ENCODE measurements at places on chromosomes 2 and 18.

DNA sequence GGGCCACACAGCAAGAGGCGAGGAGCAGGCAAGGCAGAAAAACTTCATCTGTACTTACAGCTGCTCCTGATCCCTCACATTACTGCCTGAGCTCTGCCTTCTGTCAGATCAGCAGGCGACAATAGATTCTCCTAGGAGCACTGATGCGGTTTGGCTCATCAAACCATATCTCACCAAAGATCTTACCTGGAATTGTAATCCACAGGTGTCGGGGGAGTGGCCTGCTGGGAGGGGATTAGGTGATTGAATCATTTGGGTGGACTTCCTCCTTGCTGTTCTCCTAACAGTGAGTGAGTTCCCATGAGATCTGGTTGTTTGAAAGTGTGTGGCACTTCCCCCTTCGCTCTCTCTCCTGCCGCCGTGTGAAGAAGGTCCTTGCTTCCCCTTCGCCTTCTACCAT lies 647.3 kb downstream of the SOCS6 start:
- DNase-seq = no peak

DNA sequence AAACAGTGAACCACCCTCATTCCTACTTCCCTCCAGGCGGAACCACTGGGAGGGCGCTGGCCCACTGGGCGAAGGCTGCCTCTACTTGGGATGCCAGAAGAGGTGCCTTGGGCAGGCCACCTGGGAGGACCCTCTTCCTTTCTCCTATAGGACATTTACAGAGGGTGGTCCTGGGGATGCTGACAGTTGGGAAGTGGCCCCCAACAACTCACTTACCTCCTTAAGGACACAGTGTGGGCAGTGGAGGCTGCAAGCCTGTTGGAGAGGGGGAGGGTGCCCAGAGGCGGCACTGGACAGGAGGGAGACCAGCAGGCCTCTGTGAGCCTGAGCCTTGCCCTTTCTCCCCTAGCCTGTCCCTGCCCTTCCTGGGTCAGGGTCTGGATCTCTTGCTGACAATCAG lies 346.4 kb upstream of the HS6ST1 start:
- DNase-seq = no peak

DNA sequence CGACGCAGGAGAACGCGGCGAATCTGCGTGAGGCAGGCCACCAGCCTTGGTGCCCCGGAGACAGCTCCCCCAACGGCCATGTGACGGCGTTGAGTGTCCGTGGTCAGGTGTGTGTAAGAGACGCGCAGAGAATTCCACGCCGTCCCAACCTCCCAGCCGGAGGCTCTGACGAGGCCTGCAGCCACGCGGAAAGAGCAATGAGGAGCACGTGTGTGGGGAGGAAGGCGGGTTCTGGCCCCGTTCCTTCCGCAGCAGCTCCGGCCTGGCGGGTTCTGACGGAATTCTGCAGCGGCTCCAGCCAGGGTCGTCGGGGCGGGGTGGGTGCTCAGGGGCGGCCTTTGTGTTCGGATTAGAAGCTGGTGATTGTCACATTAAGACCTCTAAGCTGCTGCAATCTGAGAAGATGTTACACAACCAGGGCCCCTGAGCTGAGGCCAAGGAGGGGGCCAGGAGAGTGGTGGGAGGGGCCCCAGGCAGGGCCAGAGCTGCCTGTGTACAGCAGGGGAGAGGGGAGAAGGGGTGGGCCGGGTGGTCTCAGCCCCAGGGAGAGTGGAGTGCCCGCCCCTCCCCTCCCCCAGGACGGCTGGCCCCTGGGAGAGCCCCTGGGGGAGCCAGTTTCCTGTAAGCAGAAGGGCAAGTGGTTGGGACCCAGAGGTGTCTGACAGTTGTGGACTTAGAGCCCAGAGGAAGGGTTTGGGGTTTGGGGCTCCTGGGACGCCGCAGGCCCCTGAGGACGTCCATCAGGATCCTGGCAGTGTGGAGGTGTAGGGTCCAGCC lies 5.1 kb upstream of the GAL3ST2 start:
- peak; percentile 39 for DNase-seq

DNA sequence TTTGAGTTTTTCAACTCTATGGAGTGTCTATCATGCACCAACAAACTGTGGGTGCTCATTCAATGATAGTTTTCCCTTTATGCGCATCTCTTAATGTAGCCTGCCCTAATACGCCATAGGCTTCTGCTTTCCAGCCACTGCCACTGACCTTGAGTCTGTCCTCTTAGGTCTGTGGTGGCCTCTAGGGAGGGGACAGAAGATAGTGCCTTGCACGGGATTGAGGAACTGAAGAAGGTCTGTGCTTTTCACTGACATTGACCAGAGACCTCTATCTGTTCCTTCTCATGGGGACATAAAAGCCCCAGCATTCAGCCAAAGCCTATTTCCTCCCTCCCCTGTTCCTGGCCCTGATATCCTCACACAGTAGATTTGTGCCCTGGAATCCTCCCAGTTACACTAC lies 2.3 kb downstream of the GCKR start:
- DNase-seq = no peak

- DNase-seq = no peak
Observed at GRCh38 chr2:205708231-205708631, 25.9 kb downstream of the NRP2 start.

GRCh38 chr2:174493549-174494331 lies 6.9 kb upstream of the GPR155 start:
- DNase-seq = no peak

DNA sequence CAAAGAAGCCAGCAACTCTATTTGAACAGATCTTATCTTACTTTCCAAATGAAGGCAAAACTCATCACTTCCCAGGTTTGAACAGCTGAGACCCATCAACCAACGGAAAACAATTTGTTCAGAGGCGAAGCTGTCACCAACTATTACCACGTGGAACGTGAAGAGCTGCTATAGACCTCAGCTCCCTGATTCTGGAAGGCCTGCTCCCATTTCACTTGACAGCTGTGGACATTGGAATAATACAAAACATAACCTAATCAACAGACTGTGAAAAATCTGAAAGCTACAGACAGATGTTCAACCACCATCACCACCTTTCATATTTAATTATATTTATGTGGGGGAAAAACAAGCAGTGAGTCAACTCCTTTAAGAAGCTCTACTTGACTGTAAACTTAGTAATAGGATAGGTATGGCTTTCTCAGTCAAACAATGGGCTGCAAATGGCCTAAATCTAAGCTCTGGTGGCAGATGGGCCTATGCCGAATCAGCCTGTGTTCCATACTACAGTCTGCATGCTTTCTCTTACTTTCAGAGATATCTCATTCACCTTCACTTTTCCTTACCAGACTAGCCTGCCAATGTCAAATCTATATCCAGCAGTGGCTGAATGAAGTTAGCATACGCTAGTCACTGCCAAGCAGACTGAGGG lies 896.4 kb downstream of the TDRD15 start:
- DNase-seq = no peak

GRCh38 chr2:8677646-8678592 lies 3.9 kb upstream of the ID2 start:
- DNase-seq = peak; percentile 60

GRCh38 chr2:223782629-223783028 lies 54.8 kb downstream of the AP1S3 start:
- DNase-seq = no peak

DNA sequence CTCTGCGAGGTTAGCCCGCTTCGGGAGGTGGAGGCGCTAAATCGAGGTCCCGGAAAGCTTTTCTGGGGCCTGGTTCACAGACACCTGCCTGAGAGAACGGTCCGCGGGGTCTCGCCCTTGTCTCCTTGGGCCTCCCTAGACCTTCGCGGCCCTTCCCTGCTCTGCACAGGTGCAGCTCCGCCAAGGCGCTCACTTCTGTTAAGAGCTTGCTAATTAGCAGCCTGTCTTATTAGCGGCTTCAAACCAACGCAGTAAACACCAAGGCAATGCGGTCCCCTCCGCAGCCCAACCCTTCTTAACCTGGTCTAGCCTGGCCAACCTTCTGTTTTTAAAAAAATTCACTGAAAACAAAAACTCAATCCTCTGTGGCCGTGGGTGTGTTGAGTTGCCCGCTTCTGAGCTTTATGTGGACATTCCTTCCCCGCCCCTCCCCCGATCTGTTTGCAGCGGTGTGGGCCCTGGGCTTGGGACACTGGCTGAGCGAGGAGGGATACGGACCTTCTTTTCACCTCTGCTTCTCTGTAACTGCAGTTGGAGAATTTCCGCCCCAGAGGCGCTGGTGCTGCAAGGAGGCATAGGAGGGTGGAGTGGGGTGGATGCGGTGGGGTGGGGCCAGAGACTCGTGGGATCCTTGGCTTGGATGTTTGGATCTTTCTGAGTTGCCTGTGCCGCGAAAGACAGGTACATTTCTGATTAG lies 3.4 kb upstream of the HOXD4 start:
- DNase-seq = peak; percentile 27

- DNase-seq = no peak
Observed at GRCh38 chr2:21103274-21103891, 20.4 kb upstream of the TDRD15 start.

- DNase-seq = peak; percentile 80
Observed at GRCh38 chr2:149330127-149331022, at the start of gene LYPD6. LYPD6 (plus strand) TSS chr2:149330587; CDS start chr2:149437709, 107,122 bp downstream.

DNA sequence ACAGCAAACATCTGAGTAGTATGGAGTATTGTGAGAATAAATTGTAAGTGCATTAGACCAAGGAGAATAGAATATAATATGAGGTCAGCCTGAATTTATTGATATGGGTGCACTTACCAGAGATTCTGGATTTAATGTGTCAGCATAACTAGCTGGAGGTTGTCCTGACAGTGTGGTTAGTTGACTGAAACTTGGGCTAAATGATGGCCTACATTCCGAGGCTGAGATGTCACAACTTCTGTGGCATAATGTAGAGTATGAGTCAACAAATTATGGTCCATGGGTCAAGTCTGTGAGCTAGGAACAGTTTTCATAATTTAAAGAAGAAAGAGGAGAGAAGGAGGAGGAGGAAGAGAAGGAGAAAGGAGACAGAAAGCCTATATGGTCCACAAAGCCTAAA lies 127.6 kb downstream of the QPCT start:
- no peak for DNase-seq

GRCh38 chr2:222299906-222300725 lies 1.3 kb upstream of the PAX3 start:
- no peak for DNase-seq

DNA sequence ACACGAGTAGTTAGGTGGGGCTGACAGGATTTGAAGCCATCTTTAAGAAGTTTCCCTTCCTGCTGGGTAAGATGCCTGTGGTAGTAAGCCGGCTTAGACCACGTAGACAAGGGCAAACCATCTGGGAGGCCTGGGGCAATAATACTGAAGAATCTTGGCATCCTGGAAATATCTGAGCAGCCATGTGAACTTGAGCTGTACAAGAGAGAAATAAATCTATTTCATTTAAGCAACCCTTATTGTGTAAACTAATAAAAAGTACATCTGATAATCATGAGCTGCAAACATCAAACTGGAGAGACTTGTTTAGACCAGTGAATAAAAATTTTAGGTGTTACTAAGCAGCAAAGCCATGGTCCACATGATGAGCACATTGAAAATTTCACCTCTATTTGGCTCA lies 11.4 kb upstream of the CETN1 start:
- no peak for DNase-seq

- no peak for DNase-seq
Observed at GRCh38 chr2:69055688-69056470, 42.9 kb downstream of the ANTXR1 start.

DNA sequence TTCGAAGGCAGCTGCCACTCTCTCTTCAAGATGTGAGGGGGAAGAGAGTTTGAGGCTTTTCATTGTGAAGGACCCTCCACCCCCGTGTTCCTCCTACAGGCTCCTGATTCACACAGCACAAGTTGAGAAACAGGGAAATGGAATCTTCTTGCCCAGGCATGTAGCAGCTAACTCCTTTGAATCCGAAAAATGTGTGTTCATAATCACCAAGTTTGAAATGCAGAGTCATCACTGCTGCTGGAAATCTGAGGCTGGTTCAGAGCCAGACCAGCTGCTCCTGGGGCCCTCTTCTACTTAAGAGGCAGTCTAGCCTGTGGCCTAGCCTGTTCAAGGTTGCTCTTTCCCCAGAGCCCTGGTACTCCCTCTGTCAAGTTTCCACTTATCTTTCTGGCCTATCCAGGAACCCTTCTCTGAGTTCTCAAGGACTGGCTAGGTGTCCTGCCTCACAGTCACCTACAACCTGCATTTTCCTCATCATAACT lies 166.4 kb downstream of the TMEM247 start:
- peak; percentile 73 for DNase-seq

DNA sequence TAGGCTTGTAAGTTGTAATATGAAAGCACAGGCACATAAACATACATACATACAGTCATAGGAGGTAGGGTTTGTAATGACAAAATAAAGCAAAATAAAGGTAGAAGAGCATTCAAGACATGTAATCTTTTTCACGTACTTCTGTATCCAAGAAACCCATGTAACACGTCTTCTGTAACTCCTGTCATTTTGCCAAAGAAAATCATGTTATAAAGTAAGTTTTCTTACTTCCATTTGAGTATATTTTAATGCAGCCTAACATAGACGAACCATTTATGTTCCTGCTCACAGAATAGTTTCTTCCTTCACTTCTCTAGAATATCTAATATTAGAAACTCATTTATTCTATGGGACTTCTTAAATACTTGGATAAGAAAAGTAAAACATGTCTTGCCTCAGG lies 1884.0 kb upstream of the CELF4 start:
- no peak for DNase-seq

DNA sequence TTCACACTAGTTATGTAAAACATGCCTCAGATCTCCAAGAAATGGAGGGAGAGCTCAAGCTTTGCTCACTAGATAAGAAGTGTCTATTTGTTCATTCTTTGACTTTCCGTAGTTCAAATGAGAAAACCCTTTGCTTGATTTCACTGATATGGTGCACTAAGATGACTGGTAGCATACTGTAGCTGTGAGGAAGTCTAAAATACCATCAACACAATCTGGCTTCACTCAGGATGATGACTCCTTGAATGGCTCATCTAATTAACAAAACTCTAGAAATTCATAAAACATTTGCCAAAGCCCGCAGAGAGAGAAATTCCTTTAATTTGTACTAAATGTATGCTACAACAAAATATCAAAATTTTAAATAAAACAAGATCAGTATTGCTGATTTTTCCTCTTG lies 152.8 kb upstream of the STK17B start:
- no peak for DNase-seq

DNA sequence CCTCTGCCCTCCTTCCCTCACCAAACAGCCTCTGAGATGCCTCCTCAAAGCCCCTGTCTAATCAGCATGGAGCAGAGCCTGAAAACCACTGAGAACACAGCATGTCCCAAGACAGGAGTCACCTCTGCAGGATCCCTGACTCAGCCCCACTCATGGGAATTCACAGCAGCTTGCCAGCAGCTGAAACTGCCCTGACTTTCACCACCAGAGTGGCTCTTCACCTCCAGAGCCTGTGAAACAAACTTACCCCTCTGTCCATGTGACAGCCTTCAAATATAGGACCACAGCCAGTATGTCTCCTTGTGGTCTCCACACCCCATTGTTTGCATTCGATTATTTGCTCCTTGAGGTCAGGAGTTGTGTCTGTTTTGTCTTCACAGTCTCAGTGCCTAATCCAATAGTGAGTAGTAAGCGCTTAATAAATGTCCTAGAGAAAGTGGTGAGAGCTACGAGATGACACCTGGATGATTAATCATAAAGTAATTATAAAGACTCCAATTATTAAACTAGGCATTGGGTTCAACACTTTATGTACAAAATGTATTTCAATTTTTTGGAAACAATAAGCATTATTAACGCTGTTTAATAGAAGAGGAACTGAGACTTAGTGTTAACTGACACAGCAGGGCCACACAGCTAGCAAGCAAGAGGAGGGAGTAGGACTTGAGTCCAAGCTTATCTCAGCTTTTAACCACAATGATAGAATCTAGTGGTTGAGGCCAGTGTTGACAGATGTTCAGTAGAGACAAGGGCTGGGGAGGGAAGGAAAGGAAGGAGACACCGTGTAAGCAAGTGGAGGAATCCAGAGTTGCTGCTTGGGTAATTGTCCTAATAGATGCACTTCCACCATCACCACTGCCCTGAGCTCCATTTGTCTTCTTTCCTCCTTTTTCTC lies 358.7 kb upstream of the TNP1 start:
- DNase-seq = no peak

GRCh38 chr2:233075966-233076339 lies 15.8 kb downstream of the INPP5D start:
- DNase-seq = no peak

All from testis (tissue), 5 donors.